ENCODE measurements at places on chromosomes 2 and 18. TPM values are rescaled to one million over a fixed set of nuclear protein-coding genes. Genes with fewer than 3 reads are reported as not detected.

- no peak for DNase-seq
Observed at GRCh38 chr2:11571170-11571569, 37.3 kb downstream of the GREB1 start.

DNA sequence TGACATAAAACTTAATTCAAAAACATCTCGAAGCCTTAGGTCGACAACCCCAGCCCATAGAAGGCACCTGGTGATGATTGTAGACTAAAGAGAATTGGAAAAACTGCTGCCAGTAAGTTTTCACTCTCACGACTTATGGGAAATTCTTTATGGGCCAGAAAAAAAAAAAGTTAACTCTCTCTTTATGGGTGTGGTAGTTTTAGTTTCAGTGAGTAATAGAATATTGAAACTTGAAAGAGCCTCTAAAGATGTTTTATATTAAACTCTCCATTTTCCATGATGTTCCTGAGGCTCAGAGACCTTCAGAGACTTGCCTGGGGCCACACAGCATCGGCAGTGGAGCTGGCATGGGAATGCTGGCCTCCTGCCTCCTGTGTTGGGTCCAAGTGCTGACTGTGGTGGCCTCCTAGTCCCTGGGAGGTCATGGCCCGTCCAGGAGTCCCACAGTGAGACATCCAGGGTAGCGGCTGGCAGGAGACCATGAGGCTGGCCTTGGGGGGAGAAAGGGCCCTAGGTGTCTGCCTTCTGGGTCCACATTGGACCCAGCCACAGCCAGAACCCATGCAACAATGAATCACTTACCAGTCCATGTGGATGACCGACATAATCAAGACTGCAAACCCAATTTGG lies 158.9 kb downstream of the SEPTIN10 start:
- no peak for DNase-seq

DNA sequence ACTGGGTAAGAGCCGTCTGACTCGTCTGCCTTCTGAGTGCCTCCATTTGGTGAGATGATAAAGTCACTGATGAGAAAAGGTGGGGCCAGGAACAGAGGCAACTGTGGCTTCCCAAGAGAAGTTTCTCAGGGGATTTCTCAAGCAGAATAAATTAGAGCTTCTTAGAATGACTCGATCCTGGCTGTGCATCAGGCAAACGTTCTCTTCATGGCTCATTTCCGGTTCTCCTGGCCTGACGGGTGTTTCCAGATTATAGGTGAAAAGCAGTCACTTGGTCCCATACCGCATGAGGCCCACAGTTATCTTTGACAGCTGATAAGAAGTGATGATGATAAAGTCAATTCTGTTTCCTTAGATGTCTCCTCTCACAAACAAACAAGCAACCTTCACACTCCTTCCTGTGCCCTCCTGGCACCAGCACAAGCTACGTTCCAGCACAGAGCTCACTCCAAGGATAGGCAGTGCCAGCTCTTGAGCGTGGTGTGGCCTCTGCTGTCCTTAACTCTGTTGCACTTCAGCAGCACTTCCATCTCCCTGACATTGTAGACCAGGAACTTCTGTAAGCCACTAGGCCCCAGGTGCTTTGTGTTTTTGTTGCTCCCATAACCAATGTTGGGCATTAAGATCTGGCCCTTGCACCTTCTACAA lies 37.8 kb upstream of the KCNF1 start:
- peak; percentile 12 for DNase-seq

- DNase-seq = peak; percentile 37
Observed at GRCh38 chr2:112121682-112122254, 16.4 kb upstream of the FBLN7 start.

DNA sequence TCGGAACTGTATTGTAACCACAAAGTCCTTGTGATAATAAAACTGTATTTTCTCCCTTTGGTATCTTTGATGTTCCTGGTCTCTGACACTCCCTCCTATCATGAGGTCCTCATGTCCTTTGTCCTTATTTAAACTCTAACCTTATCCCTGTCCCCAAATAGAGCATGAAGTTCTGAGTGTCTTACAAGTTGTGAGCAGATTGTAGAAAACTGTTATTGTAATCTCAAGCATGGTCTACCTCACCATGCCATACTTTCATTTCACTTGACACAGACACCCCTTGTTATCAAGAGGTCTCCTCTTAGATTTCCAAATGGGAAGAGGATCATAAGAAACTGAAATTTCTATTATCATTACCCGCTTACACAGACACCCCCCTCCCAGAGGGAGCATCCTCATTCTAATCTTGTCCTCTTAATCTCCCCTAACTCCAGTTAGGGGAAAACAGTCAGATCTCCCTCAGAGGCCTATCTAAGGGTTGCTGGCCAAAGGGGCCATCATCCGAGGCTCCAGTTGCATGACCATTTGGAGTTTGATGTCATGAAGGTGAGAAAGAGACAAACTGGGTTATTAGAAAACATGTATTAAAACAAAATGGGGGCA lies 29.0 kb downstream of the MYO3B start:
- DNase-seq = no peak

DNA sequence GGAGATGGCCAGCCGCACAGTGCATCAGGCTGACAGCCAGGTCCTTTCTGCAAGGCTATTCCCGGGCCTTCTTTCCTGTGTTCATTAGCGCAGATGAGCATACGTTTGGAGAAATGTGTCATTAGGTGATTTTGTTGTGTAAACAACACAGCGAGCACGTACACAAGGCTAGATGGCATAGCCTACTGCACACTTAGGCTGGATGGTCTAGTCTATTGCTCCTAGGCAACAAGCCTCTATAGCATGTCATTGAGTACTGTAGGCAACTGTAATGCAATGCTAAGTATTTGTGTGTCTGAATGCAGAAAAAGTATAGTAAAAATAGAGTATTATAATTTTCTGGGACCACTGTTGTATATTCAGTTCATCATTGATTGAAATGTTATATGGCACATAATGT lies 50.9 kb upstream of the PHLPP1 start:
- DNase-seq = no peak

GRCh38 chr2:230627806-230628724 lies 84.6 kb upstream of the CAB39 start:
- DNase-seq = peak; percentile 26

DNA sequence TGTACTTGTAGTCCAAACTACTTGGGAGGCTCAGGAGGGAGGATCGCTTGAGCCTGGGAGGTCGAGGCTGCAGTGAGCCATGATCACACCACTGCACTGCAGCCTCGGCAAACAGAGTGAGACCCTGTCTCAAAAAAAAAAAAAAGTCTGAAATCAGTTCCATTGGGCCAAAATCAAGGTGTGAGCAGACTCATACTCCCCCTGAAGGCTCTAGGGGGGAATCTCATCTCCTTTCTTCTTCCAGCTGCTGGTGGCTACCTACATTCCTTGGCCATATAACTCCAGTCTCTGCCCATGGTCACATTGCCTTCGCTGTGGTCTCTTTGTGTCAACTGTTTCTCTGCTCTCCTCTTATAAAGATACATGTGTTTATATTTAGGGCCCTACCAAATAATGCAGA lies 234.0 kb downstream of the LRRTM1 start:
- no peak for DNase-seq

GRCh38 chr2:189297446-189297845 lies 117.9 kb upstream of the COL5A2 start:
- DNase-seq = no peak

- no peak for DNase-seq
Observed at GRCh38 chr2:156021146-156022040, 311.1 kb downstream of the NR4A2 start.

- DNase-seq = peak; percentile 86
Observed at GRCh38 chr18:51196811-51197660, 445 bp downstream of the MEX3C start.

GRCh38 chr2:227472265-227473121 lies 537 bp downstream of the AGFG1 start:
- DNase-seq = peak; percentile 37

DNA sequence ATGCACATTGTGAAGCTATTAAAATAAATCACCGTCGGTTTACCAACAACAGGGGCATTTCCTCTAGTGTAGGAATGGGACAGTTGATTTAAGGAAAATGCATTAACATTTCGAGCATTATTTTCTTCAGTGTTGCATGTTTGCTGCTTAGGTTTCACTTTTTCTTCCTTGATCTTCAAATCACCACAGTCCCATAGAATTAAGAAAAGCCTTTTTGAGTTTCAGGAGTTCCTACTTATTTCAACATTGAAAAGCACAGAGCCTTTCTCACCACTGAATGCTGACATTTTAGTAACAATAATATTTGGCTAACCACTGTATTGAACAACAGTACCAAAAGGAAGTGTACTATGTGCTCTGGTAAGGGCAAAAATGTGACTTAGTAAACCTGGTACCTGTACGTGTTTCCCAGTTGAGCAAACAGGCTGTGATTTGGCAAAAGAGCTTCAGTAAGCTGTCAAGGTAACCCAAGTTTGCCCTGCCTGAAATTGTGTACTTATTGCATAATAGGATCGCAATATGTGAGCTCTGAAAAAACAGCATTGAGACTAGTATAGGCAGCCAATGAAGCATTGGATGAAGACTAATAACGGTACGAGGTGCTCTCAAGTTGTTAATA lies 2.2 kb downstream of the LRRTM4 start:
- DNase-seq = no peak

DNA sequence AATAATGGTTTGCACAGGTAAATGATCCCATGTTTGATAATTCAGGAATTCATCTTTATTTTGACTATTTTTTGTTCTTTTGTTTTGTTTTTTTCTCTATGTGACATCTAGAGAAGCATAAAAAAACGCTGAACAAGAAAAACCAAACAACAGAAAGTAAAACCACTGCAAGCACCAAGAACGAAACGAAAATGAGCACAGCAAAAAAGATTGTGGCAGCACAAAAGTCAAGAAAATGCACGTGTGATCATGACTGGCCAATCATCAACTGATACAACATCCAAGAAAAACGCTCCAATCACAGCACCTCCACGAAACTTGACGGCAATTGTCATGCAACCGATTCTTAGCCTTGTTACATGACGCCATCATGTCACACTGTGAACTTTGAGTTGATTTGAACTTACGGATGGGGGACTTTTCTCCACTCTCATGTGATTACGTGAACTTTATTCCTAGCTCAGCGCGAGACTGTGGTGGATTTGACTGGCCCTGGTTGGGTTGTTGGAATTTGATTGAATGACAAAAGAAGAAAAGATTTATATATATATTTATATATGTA lies 318.7 kb downstream of the CELF4 start:
- DNase-seq = no peak

DNA sequence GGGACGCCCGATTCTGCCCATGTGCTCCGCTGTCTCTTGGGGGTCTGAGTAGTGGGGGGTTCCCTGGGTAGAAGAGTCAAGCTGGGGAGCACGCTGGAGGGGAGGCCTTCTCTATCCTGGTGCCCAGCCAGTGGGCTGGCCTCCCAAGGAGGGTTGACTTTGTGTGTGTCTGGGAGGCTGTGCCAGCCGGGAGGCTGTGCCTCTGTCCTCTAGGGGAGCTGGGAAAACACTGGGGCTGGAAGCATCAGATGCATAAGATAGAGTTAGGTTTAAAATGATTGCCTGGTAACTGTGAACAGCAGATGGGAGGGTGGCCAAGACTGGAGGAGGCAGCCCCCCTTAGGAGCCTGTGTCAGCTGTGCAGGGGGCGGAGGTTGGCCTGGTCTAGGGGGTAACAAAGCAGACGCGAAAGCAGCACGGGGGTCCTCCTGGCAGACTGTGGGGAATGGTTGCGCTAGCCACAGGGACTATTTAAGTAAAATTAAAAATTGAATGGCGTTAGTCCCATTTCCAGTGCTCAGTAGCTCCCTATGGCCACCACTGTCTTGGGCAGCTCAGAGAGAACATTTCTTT lies 1.3 kb downstream of the ING5 start:
- no peak for DNase-seq

- peak; percentile 93 for DNase-seq
Observed at GRCh38 chr2:46847185-46847710, 68.4 kb downstream of the MCFD2 start.

DNA sequence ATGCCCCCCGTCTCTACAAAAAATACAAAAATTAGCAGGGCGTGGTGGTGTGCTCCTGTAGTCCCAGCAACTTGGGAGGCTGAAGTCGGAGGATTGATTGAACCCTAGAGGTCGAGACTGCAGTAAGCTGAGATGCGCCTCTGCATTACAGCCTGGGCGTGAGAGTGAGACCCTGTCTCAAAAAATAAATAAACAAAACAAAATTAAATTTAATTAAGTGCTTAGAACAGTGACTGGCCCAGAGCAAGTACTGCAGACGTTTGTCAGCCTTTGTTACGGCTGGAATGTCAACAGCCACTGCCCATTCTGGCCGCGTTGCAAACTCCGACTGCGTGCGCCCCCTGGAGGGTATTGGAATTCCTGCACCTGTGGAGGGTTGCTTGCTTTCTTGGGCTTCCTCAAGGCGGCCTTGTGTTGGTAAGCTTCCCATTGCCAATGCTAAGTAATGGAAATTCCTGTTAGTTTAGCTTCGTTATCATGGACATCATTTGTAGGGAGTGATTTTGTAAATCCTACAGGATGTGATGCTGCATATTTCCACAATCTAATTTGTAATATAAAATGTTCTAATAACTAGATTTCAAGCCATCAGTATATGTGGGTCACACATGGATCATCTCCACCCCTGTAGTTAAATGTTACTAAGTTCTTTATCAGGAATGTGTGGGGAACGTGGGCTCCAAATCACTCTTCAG lies 15.9 kb upstream of the ATP6V1B1 start:
- peak; percentile 76 for DNase-seq

DNA sequence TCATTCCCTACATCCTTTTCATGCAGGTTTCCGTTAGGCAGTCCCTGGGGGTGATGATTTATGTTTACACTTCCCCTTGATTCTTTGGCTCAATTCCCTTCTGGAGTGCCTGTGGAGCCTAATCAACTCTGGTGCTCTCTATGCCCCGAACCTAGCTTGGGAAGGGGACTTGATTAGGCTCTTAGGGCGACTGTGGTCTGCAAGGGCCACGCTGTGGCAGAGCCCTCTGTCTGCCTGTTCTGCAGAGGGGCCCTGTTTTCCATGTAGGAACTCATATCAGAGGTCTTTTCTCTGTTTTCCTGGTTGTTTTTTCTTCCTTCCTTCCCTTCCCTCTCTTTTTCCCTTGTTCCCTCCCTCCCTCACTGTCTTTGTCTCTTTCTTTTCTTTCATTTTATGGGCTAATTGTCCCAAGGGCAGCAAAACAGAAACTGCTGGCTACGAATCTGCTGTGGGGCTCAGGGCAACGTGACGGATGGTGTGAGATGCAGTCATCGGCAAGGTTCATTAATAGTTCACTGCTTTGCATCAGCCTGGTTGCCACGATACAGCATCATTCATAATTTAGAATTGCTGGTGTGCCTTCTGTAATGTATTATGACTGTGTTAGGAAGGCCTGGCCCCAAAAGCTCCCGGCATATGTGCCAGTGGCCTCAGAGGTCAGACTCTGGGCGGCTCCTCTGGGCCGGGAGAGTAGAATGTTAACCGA lies 134.5 kb downstream of the NAPG start:
- DNase-seq = no peak

The MOGAT1 gene
- polyA plus RNA-seq = 0.07 TPM

The OSBPL6 gene
- 1.4 TPM for polyA plus RNA-seq

The LAMA1 gene
- polyA plus RNA-seq = 4.2 TPM

The TEX44 gene
- not detected for polyA plus RNA-seq

The C2orf66 gene
- polyA plus RNA-seq = not detected

The C2orf15 gene
- 4.9 TPM for polyA plus RNA-seq

The DNAJC10 gene
- 108 TPM for polyA plus RNA-seq

The ACADL gene
- not detected for polyA plus RNA-seq

The ITGB6 gene
- polyA plus RNA-seq = 5.6 TPM

The IKZF2 gene
- polyA plus RNA-seq = under 0.01 TPM

The MAP3K2 gene
- 12.7 TPM for polyA plus RNA-seq

The PXDN gene
- polyA plus RNA-seq = 0.81 TPM

The TCF23 gene
- not detected for polyA plus RNA-seq
